ENCODE measurements at places on chromosomes 6 and 20.

DNA sequence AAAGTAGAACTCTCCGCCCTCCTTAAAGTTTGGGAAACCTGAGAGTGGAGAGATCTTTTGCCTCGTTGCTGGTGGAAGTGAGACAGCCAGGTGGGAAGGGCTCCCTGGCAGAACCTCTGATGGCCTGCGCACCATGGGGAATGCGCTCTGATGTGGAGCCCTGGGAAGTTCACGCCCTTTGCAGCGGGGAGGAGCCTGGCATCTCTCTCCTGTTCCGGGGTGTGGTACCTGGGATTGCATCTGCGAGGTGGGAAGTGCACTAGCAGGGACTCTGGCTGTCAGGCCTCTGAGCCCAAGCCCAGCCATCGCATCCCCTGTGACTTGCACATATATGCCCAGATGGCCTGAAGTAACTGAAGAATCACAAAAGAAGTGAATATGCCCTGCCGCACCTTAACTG lies 159.8 kb downstream of the AKAP7 start:
- H3K4me3 ChIP-seq: no peak overlapping the region
- H3K27me3 ChIP-seq: peaks cover 27% of the 10 kb centered on the region
- H3K27ac ChIP-seq: no peak overlapping the region
- H3K4me1 ChIP-seq: peaks cover 11% of the 10 kb centered on the region
- no peak for DNase-seq
- H3K36me3 ChIP-seq: no peaks in the 10 kb centered on the region

- peaks cover 62% of the 10 kb centered on the region for H3K27me3 ChIP-seq
- H3K27ac ChIP-seq: no peak overlapping the region
- no peak overlapping the region for H3K4me3 ChIP-seq
- H3K36me3 ChIP-seq: no peaks in the 10 kb centered on the region
- peaks cover 25% of the 10 kb centered on the region for H3K4me1 ChIP-seq
Observed at GRCh38 chr20:22460231-22460630, 124.1 kb downstream of the FOXA2 start.

- no peak for DNase-seq
- no peaks in the 10 kb centered on the region for H3K4me1 ChIP-seq
- no peak overlapping the region for H3K27ac ChIP-seq
Observed at GRCh38 chr6:136846046-136846445, 23.7 kb downstream of the PEX7 start.

- peaks cover 8% of the 10 kb centered on the region for H3K27me3 ChIP-seq
- H3K4me1 ChIP-seq: peaks cover 10% of the 10 kb centered on the region
- no peaks in the 10 kb centered on the region for H3K36me3 ChIP-seq
- DNase-seq: no peak
Observed at GRCh38 chr20:57092900-57093530, 173.4 kb downstream of the BMP7 start.

DNA sequence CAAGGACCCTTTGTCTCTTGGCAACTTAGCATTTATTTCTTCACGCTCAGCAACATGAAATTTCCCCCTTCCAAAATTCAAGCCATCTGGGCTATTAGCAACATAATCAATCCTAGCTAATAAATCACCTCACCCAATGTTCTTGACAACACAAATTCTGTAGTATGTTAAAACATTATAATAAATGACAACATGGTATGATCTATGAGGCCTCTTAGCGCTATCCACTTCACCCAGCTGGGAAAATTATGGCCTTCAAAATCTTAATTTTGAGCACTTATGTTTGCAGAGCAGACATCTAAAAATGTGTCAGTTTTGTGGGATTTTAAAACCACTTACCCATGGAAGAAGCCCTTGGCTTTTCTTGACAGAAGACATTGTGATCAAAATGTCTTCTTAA lies 181.9 kb downstream of the HDGFL1 start:
- no peaks in the 10 kb centered on the region for H3K36me3 ChIP-seq
- H3K27me3 ChIP-seq: no peaks in the 10 kb centered on the region
- peaks cover 35% of the 10 kb centered on the region for H3K4me1 ChIP-seq
- H3K4me3 ChIP-seq: no peak overlapping the region

DNA sequence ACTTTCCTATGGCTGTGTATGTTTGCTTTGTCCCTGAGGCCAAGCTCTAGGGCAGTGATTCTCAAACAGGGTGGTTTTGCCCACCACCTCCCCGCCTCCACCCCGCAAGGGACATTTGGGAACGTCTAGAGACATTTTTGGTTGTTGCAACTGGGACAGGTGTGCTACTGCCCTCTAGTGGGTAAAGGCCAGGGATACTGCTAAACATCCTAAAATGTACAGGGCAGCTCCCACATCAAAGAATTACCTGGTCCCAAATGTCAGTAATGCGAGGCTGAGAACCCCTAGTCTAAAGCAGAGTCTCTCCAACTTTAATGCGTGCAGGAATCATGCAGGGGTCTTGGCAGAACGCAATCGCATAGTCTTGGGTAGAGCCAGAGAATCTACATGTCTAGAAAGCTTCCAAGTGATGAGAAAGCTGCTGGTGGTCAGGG lies 5.1 kb downstream of the KCNS1 start:
- no peak overlapping the region for H3K27ac ChIP-seq
- no peak overlapping the region for H3K4me3 ChIP-seq
- H3K4me1 ChIP-seq: no peaks in the 10 kb centered on the region
- H3K36me3 ChIP-seq: no peaks in the 10 kb centered on the region
- no peak for DNase-seq

GRCh38 chr20:34407962-34408474 lies 44.9 kb downstream of the ITCH start:
- H3K36me3 ChIP-seq: peaks cover 19% of the 10 kb centered on the region
- no peak overlapping the region for H3K27ac ChIP-seq
- DNase-seq: no peak
- H3K27me3 ChIP-seq: no peaks in the 10 kb centered on the region

GRCh38 chr6:83436674-83437073 lies 5.8 kb upstream of the ME1 start:
- no peak for DNase-seq
- peaks cover 12% of the 10 kb centered on the region for H3K4me1 ChIP-seq
- H3K27me3 ChIP-seq: no peaks in the 10 kb centered on the region
- no peak overlapping the region for H3K4me3 ChIP-seq

DNA sequence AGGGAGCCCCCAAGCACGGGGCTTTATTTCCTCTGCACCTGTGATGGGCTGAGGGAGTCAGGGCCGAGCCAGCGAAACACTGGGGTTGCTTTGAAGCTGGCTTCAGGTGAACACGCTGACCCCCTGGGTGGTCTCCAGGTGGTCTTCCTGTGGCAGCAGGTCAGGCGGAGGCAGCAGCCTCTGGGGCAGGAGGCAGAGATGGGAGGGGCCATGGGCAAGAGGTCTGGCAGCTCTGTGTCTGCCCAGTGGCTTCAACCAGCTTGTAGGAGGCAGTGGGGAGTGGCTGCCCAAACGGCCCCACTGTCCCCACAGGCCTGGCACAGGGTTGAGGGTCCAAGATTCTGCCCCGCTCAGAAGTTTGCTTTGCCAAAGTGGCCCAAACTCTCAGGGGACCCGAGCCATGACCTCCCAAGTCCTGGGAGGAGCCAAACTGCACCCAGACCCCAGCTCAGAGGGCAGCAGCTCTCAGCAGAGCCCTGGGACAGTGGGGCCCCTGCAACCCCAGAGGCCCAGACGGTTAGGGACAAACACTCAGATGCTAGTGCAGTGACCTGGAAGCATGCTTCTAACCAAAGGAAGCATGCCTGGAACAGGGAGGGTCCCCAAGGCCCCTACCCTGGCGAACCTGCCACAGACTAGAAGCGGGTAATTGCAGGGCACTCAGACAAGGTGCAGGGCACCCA lies 15.3 kb downstream of the NTSR1 start:
- H3K27me3 ChIP-seq: peaks cover 57% of the 10 kb centered on the region
- peaks cover 4% of the 10 kb centered on the region for H3K4me1 ChIP-seq
- H3K36me3 ChIP-seq: peaks cover 3% of the 10 kb centered on the region
- no peak overlapping the region for H3K27ac ChIP-seq

DNA sequence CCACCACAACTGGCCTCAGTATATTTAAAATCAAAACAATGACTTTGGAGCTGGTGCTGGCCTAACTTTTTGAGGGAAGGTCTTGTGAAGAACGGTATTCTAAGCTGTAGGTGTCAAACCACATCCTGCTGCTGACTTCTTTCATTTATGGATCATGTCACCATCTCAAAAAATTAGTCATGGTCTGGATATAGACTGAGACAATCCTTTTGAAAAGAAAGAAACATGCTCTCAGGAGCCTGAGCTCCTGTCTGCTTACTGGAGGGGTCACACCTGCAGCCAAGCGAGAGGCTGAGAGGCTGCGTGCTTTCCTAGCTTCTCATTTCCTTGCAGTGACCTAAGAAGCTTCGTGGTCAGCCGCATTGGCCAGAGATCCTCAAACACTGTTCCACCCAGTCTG lies 55.2 kb downstream of the TIAM2 start:
- H3K27ac ChIP-seq: no peak overlapping the region
- no peaks in the 10 kb centered on the region for H3K27me3 ChIP-seq
- no peak for DNase-seq

GRCh38 chr6:144745439-144745838 lies 460.3 kb downstream of the UTRN start:
- peak overlapping the region; percentile 75 for H3K27ac ChIP-seq
- H3K27me3 ChIP-seq: no peaks in the 10 kb centered on the region
- no peak for DNase-seq
- H3K4me3 ChIP-seq: no peak overlapping the region
- peaks cover 6% of the 10 kb centered on the region for H3K36me3 ChIP-seq
- H3K4me1 ChIP-seq: peaks cover 19% of the 10 kb centered on the region

GRCh38 chr6:108902382-108902792 lies 54.2 kb downstream of the ARMC2 start:
- no peaks in the 10 kb centered on the region for H3K27me3 ChIP-seq
- no peak overlapping the region for H3K27ac ChIP-seq
- H3K4me1 ChIP-seq: peaks cover 18% of the 10 kb centered on the region
- DNase-seq: no peak
- no peak overlapping the region for H3K4me3 ChIP-seq
- H3K36me3 ChIP-seq: peaks cover 2% of the 10 kb centered on the region

DNA sequence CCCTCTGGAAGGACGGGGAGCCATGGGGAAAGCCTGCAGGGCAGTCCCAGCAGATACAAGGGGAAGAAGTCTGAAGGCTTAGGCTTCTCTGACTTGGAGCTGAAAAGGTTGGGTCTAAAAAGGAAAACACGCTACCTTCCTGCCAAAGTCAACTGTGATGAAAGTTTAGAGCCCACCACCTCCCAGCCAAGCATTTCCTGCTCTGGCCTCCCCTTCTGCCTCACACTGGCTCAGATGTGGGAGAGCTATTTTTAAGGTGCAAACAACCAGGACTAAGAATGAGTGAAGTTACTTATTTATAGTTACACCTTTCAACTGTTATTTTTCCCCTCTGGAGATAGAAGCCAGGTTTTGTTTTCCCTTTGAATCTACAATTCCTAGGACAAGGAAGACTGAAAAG lies 21.2 kb downstream of the NEDD9 start:
- peak overlapping the region; percentile 27 for H3K27ac ChIP-seq
- H3K4me1 ChIP-seq: peaks cover 63% of the 10 kb centered on the region
- DNase-seq: no peak
- H3K27me3 ChIP-seq: no peaks in the 10 kb centered on the region
- no peak overlapping the region for H3K4me3 ChIP-seq

- no peak for DNase-seq
- no peak overlapping the region for H3K4me3 ChIP-seq
- peaks cover 11% of the 10 kb centered on the region for H3K4me1 ChIP-seq
- peaks cover 28% of the 10 kb centered on the region for H3K36me3 ChIP-seq
Observed at GRCh38 chr6:108851756-108852155, 3.5 kb downstream of the ARMC2 start.

DNA sequence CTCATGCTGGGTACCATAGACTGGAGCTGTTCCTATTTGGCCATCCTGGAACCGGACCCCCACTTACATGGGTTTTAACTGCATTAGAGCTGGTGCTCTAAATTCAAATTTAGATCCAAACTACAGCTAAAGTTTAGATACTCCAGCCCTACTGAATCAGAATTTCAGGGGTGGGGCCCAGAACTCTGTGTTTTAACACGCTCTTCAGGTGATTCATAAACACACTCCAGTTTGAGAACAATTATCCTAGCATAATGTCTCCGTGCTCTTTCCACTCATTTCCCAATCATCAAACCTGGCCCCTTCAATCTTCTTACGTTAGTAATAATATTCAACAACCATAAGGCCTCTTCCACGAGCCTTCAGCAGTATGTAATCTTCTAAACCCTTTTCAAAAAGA lies 15.3 kb downstream of the TRPC4AP start:
- H3K4me3 ChIP-seq: no peak overlapping the region
- H3K4me1 ChIP-seq: no peaks in the 10 kb centered on the region
- H3K27me3 ChIP-seq: no peaks in the 10 kb centered on the region
- H3K27ac ChIP-seq: no peak overlapping the region
- no peak for DNase-seq

- DNase-seq: no peak
- H3K27ac ChIP-seq: no peak overlapping the region
- H3K4me1 ChIP-seq: no peaks in the 10 kb centered on the region
- no peak overlapping the region for H3K4me3 ChIP-seq
Observed at GRCh38 chr6:163548624-163549023, 134.1 kb downstream of the QKI start.

GRCh38 chr6:38184585-38185080 lies 365.1 kb downstream of the ZFAND3 start:
- peak; percentile 24 for DNase-seq
- no peaks in the 10 kb centered on the region for H3K27me3 ChIP-seq
- H3K36me3 ChIP-seq: no peaks in the 10 kb centered on the region
- no peak overlapping the region for H3K4me3 ChIP-seq

- peaks cover 27% of the 10 kb centered on the region for H3K4me1 ChIP-seq
- H3K27ac ChIP-seq: no peak overlapping the region
- DNase-seq: no peak
- no peaks in the 10 kb centered on the region for H3K27me3 ChIP-seq
Observed at GRCh38 chr6:158627940-158628211, 16.7 kb downstream of the DYNLT1 start.

DNA sequence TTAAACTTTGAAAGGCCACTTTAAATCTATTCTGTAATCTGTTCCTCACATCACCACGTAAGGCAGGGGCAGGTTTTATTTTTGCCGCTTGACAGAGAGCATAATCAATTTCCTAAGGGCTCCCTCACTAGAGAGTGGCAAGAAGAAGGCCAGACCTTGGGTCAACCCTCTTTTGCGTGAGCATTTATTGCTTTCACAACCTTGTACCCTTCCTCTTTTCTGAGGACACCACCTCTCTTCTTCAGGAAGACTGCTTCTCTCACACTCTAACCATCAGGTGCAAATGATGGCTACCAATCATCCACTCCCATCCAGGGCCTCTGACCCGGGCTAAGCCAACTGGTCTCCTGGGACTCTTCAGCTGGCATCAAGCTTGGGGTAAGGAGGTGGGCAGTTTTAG lies 25.2 kb upstream of the QKI start:
- no peak overlapping the region for H3K27ac ChIP-seq
- no peak overlapping the region for H3K4me3 ChIP-seq
- peaks cover 27% of the 10 kb centered on the region for H3K4me1 ChIP-seq
- no peak for DNase-seq
- no peaks in the 10 kb centered on the region for H3K27me3 ChIP-seq

GRCh38 chr6:45461486-45461885 lies 83.8 kb upstream of the SUPT3H start:
- no peak overlapping the region for H3K4me3 ChIP-seq
- DNase-seq: no peak
- H3K27me3 ChIP-seq: no peaks in the 10 kb centered on the region
- peaks cover 23% of the 10 kb centered on the region for H3K4me1 ChIP-seq

- H3K4me3 ChIP-seq: no peak overlapping the region
- H3K4me1 ChIP-seq: no peaks in the 10 kb centered on the region
- H3K27ac ChIP-seq: no peak overlapping the region
- DNase-seq: no peak
- H3K36me3 ChIP-seq: no peaks in the 10 kb centered on the region
- no peaks in the 10 kb centered on the region for H3K27me3 ChIP-seq
Observed at GRCh38 chr6:117740605-117741004, 65.3 kb downstream of the NUS1 start.

GRCh38 chr6:40611912-40612311 lies 24.7 kb upstream of the LRFN2 start:
- H3K4me3 ChIP-seq: no peak overlapping the region
- DNase-seq: no peak
- peaks cover 84% of the 10 kb centered on the region for H3K27me3 ChIP-seq
- H3K27ac ChIP-seq: no peak overlapping the region
- H3K36me3 ChIP-seq: no peaks in the 10 kb centered on the region
- H3K4me1 ChIP-seq: no peaks in the 10 kb centered on the region
